Sigmoid colon (tissue), 7 donors: ENCODE measurements at places on chromosomes 1 and 21. TPM values are rescaled to one million over a fixed set of nuclear protein-coding genes. Genes with fewer than 3 reads are reported as not detected.

Gene FYB2
- 1.8 TPM for polyA plus RNA-seq

Gene PTCH2
- polyA plus RNA-seq: not detected

Gene ARHGEF16
- polyA plus RNA-seq: 51.8 TPM

Gene CYYR1
- 1.8 TPM for polyA plus RNA-seq

Gene ADARB1
- polyA plus RNA-seq: 7.5 TPM

Gene GPA33
- polyA plus RNA-seq: 90.7 TPM

Gene NBPF4
- not detected for polyA plus RNA-seq

Gene NFASC
- 0.46 TPM for polyA plus RNA-seq

Gene CELSR2
- 3.3 TPM for polyA plus RNA-seq

Gene USH2A
- polyA plus RNA-seq: not detected

Gene HSPA6
- 2.3 TPM for polyA plus RNA-seq

Gene NRAS
- 25.5 TPM for polyA plus RNA-seq

Gene PPM1J
- polyA plus RNA-seq: 2.5 TPM

Gene GBP1
- 45.6 TPM for polyA plus RNA-seq

Gene RNU1-4
- polyA plus RNA-seq: not detected
